Caudate nucleus (tissue), 63 donors: ENCODE measurements at places on chromosomes 4 and X.

DNA sequence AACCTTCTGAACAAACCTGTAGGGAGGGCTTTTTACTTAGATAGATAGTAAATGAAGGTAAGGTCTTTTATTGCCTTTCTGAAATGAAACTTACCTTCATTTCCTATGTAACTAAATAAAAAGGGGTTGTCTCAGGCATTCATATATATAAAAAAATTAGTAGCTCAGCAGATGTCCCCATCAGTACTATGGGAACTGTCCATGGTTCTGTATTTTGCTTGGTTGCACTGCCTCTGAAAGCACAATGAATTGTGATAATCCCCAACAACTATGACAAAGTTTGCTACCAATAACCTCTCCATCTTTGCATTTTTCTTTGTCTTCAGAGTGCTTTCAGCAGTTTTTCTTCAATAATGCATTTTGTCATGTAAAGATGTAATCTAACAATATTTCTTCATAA lies 222.4 kb downstream of the SLIT2 start:
- no peak for DNase-seq

GRCh38 chrX:2690856-2691542 lies at the start of gene CD99:
Gene CD99, plus strand, starts transcription at chrX:2691295. Its CDS starts 66 bp downstream, at chrX:2691361.
- DNase-seq: no peak

DNA sequence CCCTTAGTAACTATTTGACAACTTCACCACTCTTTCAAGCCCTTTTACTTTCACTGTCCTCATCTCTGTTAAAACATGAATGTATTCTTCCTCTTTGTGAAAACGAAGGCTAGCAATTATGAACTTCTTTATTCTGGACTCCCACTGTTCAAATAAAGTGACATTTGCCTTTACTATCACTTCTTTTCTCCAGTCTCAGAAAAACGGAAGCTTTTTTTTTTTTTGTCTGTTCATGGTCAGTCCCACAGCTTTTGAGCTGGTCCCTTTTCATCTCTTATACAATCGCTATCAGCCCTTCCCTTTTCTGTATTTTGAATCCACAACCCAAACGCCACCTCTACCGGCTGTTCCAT lies 327.7 kb downstream of the DKK2 start:
- DNase-seq: no peak

- DNase-seq: no peak
Observed at GRCh38 chr4:43049326-43049725, 156.8 kb downstream of the GRXCR1 start.

DNA sequence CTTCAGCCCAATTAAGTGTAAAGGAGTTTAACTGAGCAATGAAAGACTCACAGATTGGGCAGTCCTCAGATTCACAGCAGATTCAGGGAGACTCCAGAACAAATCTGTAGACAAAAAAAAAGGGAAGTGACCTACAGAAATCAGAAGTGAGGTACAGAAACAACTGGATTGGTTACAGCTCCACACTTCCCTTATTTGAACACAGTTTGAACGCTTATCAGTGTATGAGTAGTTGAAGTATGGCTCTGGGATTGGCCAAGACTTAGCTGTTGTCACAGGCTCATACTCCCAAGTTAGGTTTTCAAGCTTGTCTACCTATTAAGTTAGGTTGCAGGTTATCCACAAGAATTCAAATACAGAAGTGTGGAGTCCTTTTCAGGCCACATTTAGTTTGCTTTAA lies 112.4 kb upstream of the ELOVL6 start:
- no peak for DNase-seq

GRCh38 chr4:75714704-75715103 lies 9.7 kb upstream of the USO1 start:
- DNase-seq: no peak
